ENCODE measurements at places on chromosomes 11 and 22.

DNA sequence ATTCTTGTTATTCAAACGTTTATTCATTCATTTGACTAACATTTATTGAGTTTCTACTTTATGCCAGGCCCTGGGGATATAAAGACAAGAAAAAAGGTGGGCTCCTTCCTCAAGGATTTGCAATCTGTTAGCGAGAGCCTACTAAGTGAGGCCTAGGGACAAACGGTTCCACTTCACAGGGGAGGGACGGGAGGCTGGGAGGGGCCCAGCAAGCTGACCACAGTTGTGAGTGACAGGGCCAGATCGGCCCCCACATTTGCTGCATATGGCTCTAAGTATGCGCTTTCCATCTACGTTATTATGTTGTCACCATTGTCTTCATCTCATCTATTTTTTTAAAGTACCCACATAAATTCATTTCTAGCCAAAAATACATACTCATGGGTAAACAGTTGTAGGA lies 271.1 kb downstream of the BUD13 start:
- no peak for DNase-seq

- DNase-seq: no peak
These were observed 39.0 kb downstream of the RRAS2 start for GRCh38 chr11:14320020-14320419.

DNA sequence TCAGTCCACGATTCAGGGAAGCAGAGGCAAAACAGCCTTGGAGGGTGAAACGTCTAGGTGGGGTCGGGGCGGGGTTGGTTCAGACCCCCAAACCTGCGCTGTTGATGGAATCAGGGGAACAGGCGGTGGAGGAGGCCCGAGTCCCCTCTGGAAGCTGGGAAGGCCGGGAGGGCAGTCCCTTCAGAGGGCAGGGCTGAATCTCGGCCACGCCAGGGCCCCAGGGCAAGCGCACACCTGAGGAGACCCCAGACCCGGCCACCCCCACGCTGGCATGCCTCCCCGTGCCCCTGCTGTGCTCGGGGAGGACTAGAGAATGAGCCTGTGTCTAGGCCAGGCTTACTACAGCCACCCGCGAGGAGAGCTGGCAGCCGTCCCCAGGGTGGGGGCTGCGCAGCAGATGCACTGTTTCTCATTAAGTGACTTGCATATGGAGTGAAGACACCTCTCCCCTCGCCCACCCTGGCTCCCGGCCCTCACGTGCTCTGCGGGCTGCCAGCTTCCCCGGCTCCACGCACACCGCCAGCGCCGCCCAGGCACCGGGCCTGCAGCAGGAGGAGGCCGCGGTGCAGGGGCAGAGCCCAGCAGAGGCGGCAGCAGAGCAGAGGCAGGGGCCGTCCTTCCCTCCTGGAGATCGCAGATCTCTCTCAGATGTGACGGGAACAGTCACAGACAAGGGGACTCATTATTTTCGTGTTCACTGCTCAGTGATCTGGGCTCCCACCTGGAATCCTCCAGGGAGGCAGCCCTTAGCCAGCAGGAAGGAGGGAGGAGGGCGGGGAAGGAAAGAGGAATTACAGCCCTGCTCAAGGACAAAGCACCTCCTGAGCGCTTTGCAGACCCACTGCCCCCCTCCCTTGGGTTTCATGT lies 47.1 kb upstream of the OPCML start:
- DNase-seq: no peak

DNA sequence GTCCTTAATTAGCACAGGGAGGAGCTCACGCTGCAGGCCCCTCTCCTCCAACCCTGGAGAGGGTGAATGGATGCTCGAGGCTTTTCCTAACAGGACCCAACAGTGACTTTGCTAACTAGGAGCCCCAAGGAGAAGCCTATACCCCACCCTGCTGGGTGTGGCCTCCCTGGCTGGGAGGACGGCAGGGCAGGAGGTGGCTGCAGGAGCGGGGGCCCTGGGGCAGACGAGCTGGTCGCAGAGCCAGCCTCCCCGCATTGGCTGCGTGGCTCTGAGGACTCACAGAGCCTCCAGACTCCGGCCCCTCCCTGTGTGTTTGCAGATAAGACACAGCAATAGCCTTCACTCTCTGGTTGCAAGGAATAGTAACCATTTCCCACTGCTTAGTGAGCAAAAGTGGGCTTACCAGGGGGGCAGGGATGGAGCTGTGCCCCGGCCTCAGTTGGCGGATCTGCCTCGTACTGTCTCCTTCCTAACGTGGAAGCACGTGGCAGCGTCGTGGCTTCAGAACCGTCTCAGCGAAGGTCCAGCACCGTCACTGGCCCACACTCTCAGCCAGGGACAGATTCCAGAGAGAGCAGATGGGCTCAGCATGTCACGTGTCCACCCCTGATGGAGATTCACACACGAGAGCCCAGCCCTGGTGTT lies 1087.5 kb downstream of the BRD1 start:
- no peak for DNase-seq

DNA sequence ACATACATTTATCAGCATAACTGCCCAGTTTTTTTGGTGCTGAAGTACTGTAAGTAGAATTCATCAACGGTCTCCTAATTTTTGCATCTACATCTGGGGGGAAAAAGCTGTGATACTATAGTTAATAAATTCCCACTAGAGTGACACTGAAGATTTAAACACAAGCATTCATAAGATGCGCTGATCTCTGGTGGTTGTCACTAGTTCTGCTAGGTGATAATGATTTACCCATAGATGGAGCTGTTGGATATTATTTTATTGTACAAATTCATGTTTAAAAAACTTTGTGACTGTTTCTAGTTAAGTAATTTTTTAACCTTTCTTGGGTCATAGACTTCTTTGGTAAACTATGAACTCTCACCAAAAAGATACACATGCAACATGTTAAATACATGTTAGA lies 106.6 kb downstream of the EMSY start:
- no peak for DNase-seq

- DNase-seq: no peak
These were observed 33.8 kb upstream of the APOA1 start for GRCh38 chr11:116871248-116871647.
